ENCODE measurements at places on chromosomes 13 and 19.

DNA sequence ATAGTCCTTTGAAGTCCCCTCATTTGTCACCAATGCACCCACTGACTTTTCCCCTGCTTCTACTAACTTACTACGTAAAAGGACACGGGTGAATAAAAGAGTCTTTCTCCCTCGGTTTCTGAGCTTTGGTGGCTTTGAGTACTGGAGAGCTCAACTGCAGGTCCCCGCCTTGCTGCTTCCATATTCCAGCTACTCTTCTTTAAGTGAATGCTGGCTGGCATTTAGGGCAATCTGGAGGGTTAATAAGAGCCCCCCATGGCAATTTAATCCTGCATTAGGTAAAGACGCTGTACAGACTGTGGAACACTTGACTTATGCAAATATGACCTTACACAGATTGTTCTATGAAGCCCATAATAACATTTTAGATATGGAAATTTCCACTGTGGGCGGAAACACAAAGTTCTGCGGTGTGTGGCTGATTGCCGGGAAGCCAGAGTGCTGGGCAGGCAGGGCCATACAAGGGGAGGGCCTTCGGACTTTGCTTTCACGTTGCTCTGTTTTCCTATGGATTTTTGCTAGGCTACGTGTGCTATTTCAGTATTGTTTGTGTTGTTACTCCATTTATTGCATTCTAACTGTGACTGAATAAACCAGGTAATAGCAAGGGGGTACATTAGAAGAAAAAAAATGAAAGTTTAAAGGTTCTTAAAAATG lies 97.5 kb downstream of the SLC10A2 start:
- DNase-seq, result no peak

- no peak for DNase-seq
These were observed 48.6 kb downstream of the PEPD start for GRCh38 chr19:33472691-33473652.

DNA sequence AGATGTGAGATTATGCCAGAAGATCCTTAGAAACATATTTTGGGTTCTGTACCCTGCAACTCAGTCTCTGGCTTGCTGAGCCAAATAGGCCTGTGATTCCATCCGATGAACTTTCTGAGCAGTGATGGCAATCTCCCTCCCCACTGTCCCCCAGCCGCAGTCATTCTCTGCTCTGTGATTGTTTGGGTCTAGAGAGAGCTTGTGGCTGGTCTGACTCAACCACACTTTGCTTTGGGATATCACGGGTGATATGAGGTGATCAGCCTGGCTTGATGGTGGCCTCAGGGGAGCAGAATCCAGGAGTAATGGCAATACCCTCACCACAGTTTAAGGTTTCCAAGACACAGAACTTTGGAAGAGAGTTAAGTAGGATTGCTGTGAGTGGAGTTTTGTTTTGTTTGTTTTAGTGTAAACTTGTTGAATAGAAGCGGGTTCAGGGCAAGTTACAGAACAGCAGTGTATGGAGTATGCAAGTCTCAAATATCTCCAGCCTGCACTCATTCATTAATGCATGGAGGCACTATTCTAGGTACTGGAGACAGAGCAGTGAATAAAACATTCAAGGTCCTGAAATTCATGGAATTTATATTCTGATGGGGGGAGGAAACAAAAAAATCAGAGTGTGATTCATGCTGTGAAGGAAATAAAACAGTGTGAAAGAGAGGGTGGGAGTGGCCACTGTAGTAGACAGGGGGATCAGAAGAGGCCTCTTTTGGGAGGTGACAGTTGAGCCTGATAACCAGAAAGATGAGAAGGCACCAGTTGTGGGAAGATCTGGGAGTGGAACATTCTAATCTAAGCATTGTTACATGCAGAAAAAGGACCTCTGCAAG lies 5.3 kb downstream of the SAMD4B start:
- DNase-seq, result no peak

DNA sequence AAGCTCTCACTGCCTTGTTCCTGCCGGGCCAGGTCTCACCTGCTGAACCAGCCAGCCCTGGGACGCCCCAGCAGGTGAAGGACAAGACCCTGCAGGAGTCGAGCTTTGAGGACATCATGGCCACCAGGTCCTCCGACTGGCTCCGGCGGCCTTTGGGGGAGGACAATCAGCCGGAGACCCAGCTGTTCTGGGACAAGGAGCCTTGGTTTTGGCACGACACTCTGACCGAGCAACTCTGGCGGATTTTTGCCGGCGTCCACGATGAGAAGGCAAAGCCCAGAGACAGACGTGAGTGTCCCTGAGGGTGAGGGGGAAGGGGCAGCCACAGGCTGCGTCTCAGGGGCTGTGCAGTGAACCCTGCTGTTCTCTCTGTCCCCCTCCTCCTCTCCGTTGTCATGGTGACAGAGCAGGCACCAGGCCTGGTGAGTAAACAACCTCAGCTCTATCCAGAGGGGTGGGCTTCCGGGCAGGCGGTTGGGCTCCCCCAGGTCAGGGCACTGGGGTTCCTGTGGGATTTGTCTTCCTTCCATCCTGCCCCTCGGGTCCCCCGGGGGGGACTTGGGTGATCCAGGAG lies 9.7 kb downstream of the TLE6 start:
- no peak for DNase-seq

DNA sequence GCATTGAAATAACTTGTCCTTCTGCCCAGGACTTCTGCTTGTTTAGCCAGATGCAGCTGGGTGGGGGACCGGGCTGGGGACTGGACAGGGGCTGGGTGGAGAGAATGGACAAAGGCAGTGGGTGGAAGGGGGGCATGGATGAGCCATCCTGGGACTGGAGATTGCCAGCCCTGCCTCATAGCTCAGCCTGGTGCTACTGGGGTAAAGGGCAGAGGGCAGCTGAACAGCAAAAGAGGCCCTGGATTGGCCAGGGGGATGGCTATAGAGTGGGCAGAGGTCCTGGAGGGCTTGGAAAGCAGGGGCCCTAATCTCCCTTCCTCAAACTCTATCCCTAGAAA lies 17.7 kb upstream of the PLAUR start:
- no peak for DNase-seq

DNA sequence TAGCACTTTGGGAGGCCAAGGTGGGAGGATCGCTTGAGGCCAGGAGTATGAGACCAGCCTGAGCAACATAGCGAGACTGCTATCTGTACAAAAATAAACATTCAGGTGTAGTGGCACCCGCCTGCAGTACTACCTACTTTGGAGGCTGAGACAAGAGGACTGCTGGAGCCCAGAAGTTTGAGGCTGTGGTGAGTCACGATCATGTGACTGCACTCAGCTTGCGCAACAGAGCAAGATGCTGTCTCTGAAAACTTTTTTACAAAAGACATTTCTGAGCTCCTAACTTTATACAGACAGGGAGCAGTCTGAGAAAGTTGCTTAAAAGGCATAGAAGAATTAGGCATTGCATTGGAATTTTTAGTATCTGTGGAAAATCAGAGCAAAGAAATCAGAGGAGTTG lies 10.4 kb upstream of the TBC1D4 start:
- DNase-seq, result no peak

GRCh38 chr13:35994131-35994966 lies 136.8 kb downstream of the DCLK1 start:
- no peak for DNase-seq

- no peak for DNase-seq
These were observed 58.5 kb downstream of the POSTN start for GRCh38 chr13:37539976-37540605.

DNA sequence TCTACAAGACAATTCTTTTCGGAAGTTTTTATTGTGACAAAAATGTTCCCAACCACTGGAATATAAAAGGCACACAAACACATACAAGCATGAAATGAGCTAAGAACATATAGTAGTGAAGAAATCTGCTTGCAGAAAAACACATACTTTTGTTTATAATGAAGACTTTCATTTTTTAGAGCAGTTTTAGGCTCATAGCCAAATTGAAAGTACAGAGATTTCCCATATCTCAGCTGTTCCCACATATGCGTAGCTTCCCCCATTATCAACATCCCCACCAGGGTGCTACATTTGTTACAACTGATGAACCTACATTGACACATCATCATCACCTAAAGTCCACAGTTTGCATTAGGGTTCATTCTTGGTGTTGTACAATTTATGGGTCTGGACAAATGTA lies 249.4 kb downstream of the KCTD12 start:
- no peak for DNase-seq

- no peak for DNase-seq
These were observed 11.7 kb upstream of the KL start for GRCh38 chr13:33004511-33004910.

GRCh38 chr13:66501181-66501580 lies 729.0 kb downstream of the PCDH9 start:
- no peak for DNase-seq

DNA sequence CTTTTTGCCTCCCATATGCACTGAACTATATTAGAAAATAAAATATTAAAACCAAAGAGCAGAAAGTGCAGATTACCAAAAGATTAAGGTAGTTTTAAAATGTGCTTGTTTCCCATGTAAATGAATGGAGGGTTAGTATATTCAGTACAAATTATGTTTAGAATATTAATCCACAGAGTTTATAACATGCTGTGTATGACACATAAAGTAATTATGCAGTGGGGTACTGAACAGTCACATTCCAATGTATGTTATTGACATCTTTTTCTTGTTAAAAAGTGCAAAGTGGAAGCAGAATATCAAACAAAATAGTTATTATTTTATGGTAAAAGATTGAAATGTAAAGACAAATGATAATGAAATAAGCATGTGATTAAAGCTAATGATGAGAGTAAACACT lies 79.3 kb downstream of the GPC6 start:
- no peak for DNase-seq

DNA sequence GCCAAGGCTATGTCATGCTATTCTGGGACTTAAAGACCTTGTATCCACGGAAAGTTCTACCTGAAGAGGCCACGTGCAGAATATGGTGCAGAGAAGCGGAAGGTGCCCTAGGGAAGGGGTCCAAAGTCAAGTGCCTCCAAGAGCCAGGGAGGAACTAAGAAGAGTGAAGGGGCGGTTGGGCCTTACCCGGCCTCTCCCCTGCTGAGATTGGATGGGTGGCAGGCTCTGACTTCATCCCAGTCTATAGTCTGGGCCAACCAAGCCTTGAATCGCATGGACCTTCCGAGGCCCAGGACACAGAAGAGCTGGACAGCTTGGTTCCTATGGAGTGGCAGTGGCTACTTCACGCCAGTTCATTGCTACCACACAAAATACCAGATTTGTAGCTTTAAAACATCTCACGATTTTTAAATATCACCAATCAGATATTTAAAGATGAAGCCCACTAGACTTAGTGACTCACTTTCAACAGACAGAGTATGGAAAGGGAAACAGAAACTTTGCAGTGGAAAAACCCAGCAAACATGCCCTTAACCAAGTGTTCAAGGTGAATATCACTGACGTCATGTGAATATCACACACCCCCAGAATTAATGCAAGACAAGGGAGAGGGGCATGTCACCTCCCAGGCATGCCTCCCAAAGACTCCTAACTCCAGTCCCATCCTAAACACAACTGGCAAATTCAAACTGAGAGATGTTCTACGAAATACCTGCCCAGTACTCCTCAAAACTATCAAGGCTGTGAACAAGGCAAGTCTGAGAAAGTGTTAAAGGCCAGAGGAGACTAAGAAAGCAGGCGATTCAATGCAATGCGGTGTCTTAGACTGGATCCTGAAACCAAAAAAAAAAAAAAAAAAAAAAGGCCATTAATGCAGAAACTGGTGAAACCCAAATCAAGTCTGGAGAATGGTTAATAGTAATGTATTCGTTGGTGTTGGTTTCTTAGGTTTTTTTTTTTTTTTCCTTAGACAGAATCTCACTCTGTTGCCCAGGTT lies 10.2 kb downstream of the C19orf12 start:
- no peak for DNase-seq

DNA sequence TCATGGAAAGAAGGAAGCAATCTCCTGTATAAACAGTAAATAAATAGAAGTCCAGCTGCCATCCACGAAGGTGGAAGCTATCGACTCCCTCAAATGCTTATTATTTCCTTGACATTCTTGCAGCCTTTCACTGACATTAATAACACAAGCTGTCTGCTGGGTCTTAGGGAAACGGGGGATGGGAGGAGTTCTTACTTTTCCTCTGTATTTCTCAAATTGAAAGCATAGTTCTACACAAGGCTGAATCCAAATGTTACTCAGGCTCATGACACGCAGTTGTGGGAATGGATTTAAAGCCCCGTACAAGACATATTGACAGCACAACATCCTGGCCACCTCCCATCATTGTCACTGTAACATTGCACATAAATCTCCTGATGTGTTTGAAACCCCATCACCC lies 4.0 kb downstream of the SERPINE3 start:
- no peak for DNase-seq

Measured in stimulated activated CD8-positive, alpha-beta memory T cell treated with anti-CD3 and anti-CD28 coated beads, Interleukin-15, amount 100 ng/mL, for 1 hour (primary cell).